ENCODE measurements at places on chromosomes 3 and 15.

GRCh38 chr3:169813278-169813677, 574 bp upstream of the LRRC34 start:
- no peak for DNase-seq

DNA sequence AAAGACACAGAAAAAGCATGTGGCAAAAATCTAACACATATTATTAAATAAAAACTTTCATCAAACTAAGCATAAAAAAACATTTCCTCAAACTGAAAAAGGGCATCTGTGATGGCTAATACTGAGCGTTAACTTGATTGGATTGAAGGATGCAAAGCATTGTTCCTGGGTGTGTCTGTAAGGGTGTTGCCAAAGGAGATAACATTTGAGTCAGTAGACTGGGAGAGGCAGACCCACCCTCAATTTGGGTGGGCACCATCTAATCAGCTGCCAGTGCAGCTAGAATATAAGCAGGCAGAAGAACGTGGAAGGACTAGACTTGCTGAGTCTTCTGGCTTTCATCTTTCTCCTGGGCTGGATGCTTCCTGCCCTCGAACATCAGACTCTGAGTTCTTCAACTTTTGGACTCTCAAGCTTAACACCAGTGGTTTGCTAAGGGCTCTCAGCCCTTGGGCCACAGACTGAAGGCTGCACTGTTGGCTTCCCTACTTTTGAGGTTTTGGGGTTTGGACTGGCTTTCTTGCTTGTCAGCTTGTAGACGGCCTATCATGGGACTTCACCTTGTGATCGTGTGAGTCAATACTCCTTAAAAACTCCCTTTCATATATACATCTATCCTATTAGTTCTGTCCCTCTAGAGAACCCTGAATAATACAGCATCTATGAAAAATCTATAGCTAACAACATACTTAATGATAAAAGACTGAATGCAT, 45.4 kb downstream of the DAZL start:
- no peak for DNase-seq

DNA sequence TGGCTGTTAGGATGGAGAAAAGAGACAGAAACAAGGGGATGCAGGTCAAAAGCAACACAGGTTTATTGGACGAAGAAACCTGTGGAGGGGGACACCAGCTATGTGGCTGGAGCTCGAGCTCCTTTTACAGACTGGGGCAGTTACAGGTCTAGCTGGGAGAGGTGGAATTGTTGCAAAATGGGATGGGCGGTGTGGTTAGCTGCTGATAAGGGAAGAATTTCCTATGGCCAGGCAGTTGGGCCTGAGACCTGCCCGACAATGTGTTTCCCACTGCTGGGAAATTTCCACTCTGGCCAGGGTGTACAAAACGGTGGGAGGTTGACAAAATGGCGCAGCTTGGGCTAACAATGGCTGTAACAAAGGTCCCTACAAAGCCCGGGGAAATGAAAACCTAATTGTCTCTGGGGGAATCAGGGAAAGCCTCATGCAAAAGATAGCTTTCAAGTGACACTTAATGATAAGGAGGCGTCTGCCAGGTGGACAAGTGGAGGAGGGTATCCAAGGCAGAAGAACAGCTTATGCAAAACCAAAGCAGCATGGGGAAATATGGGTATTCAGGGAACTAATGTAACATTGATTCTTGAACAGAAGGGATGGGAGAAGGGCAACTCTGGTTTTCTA, 137.4 kb upstream of the SGO1 start:
- DNase-seq, result no peak

GRCh38 chr15:23690450-23690852, 3.3 kb upstream of the NDN start:
- no peak for DNase-seq

DNA sequence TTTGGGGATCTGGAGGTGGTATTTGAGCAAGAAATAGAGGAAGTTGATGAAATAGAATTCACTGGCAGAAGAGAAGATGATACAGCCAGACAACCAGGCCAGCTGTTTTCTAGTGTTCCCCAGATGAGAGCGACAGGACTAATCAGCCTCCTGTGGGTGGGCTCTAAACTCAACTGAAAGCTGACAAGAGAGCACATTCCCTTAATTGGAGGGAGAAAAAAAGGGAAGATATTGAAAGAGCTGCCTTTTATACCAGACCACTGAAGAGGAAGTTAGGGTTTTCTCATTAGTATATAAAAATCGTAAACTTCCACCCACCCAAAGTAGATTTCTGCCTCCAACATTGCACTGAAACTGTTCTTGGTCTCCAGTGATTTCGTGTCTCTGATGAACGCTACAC, 6.5 kb upstream of the TM4SF19 start:
- no peak for DNase-seq

- peak; percentile 1 for DNase-seq
Measured at GRCh38 chr15:61835496-61836106, 224.6 kb downstream of the VPS13C start.

GRCh38 chr3:141360888-141361598, 7.3 kb upstream of the ZBTB38 start:
- DNase-seq, result peak; percentile 47

DNA sequence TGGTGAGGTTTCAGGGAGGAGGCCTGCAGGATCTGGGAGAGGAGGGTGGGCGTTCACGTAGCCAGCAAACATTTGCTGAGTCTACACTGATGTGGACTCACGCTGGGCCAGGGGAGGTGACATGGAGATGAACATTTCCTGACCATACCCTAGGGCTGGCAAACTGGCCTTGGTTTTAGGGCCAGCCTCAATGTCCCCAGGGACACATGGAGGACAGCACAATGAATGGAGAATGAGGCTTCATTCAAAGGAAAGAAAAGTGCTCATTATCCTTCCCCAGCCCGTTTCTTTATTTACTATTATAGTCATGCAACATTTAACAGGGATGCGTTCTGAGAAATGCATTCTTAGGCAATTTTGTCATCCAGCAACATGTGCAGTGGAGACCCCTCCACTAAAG, 26.8 kb downstream of the ACAN start:
- no peak for DNase-seq

DNA sequence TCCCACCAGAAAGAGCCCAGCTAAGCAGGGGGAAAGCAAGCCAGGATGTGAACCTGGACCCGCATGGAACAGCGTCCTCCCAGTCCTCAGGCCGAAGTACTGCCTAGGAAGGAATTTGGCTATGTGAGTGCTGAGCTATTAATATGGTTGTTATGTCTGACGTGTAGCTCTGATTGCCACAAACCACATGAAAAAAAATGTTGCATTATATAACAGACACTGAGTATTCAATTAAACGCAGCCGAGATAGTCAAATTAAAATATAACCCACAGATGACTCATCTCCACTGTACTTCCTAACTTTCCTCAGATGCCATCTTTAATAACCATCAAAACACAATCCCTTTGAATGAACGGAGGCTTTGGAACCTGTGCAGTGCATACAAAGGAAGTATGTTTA, 111.1 kb downstream of the GABRB3 start:
- DNase-seq, result no peak

DNA sequence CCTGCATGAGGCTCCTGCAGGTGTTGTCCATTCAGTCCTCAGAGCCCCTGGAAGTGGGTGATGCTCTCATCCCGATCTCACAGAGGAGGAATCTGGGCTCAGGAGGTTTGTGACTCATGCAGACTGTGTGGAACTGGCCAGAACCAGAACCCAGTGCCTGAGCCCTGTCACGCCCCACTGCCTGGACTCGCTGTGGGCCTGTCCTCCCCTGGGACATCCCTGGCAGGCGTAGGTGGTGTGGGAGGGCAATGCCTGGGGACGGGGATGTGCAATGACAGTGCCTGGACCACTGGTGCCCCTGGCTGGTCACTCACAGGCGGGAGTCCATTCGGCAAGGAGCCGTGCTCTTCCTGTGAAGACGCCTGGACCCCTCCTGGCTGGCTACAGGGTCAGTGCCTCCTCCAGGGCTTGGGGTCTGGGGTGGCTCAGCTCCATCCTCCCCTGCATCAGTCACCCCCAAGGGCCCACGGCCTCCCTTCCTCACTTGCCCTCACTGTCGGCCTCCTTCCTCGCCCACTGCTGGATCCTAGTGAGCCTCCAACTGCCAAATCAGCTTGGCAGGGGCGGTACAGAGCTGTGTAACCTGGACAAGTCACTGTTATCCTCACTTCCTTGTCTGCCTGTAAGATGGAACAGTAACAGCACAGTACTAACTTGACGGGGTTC, 14.9 kb downstream of the PSTPIP1 start:
- DNase-seq, result no peak

- DNase-seq, result no peak
Measured at GRCh38 chr15:79475306-79475705, 43.2 kb downstream of the MINAR1 start.

GRCh38 chr3:174859114-174859735, at the start of gene NAALADL2:
Gene NAALADL2 (plus strand): TSS chr3:174859334.
- peak; percentile 62 for DNase-seq

- no peak for DNase-seq
Measured at GRCh38 chr3:1942781-1943180, 155.9 kb upstream of the CNTN4 start.

- no peak for DNase-seq
Measured at GRCh38 chr3:185959609-185960521, 22.1 kb upstream of the TRA2B start.

GRCh38 chr3:110420158-110420641, 651.4 kb upstream of the NECTIN3 start:
- no peak for DNase-seq

- no peak for DNase-seq
Measured at GRCh38 chr15:63191895-63192618, 2.7 kb downstream of the RAB8B start.

DNA sequence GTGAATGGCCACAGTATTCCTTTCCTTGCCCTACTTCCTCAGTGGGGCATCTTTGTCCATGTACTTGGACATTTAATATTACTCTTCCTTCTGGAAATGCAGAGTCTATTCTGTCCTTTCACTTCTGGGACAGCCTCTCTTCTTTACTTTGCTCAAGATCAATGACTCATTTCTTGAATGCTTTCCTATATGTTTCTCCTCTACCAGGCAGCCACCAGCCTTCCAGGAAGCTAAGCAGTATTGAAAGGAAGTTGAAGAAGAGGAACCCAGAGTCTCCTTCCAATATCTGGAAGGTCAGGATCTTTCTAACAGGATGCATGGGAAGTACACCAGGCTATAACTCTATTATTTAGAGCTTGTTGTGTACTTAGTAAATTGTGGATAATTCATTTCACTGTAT, 182.8 kb downstream of the CD47 start:
- DNase-seq, result no peak

- no peak for DNase-seq
Measured at GRCh38 chr15:90807786-90808086, 60.7 kb upstream of the FURIN start.

GRCh38 chr3:12300137-12300536, 11.3 kb downstream of the PPARG start:
- no peak for DNase-seq

GRCh38 chr15:100284701-100285100, 57.1 kb downstream of the ADAMTS17 start:
- DNase-seq, result no peak

- DNase-seq, result no peak
Measured at GRCh38 chr3:142902356-142902755, 13.5 kb upstream of the PCOLCE2 start.

- DNase-seq, result no peak
Measured at GRCh38 chr3:177421481-177421785, 224.2 kb upstream of the TBL1XR1 start.

DNA sequence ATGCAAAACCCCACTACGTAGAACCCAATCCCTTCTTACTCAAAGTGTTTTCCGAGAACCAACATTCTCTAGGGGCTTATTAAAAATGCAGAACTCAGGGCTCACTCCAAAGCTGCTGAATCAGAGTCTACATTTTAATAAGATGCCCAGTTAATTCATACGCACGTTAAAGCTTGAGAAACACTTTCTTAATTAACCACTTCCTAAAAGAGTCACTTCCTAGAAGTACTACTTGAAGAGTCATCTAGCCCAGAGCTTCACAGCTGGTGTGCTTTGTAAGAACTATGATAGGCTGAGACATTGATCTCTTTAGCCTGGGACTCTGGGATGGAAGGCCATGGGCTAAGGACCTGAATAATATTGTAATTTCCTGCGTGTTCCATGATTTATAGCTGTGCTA, 9.0 kb downstream of the COL6A5 start:
- no peak for DNase-seq

GRCh38 chr15:90402223-90402622, 14.2 kb downstream of the IQGAP1 start:
- no peak for DNase-seq

DNA sequence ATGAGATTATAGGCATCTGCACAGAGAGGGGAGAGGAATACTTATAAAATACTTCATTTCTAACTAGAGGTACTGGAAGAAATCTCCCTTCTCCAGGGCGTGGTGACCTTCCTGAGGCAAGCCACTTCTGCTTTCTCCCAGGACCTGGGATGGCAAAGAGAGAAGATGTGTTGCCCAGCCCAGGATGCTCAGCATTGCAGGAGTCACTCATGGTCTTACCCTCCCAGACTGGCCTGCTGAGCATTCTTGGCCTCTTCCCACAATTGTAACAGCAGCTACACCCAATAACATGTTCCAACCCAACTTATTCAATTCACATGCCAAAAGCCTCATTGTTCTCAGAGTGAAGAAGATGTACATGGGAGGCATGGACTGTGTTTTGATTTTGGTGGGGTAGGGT, 37.9 kb downstream of the IL20RB start:
- DNase-seq, result no peak

- no peak for DNase-seq
Measured at GRCh38 chr15:81327516-81327915, 3.6 kb upstream of the STARD5 start.

- DNase-seq, result no peak
Measured at GRCh38 chr3:189689625-189690024, 58.4 kb downstream of the TP63 start.

GRCh38 chr3:197478746-197479668, 76.8 kb downstream of the BDH1 start:
- no peak for DNase-seq

GRCh38 chr3:147397155-147397874, 9.0 kb downstream of the ZIC4 start:
- DNase-seq, result no peak

DNA sequence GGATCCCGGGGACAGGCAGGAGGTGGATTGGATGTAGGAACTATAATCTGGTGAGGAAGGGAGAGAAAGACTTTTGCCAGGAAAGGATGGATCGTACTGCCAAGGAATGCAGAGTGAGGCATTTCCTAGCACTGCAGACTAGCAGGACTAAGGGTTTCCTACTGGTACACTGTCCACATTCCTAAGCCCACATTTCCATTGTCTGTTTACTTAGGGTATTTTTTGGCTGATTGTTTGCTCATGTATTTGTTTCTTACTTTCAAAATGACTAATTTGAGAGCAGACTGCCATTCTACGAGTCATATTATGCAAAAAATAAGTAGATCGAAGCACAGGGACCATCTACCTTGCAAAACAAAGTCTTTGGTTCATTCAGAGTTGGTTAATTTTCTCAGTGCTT, 1029.5 kb upstream of the NR2F2 start:
- DNase-seq, result no peak

GRCh38 chr3:195535293-195535692, 7.8 kb downstream of the PPP1R2 start:
- DNase-seq, result no peak
